Activated naive CD4-positive, alpha-beta T cell treated with anti-CD3 and anti-CD28 coated beads for 36 hours (primary cell): ENCODE measurements at places on chromosomes 6 and 20. TPM values are rescaled to one million over a fixed set of nuclear protein-coding genes. Genes with fewer than 3 reads are reported as not detected.

DNA sequence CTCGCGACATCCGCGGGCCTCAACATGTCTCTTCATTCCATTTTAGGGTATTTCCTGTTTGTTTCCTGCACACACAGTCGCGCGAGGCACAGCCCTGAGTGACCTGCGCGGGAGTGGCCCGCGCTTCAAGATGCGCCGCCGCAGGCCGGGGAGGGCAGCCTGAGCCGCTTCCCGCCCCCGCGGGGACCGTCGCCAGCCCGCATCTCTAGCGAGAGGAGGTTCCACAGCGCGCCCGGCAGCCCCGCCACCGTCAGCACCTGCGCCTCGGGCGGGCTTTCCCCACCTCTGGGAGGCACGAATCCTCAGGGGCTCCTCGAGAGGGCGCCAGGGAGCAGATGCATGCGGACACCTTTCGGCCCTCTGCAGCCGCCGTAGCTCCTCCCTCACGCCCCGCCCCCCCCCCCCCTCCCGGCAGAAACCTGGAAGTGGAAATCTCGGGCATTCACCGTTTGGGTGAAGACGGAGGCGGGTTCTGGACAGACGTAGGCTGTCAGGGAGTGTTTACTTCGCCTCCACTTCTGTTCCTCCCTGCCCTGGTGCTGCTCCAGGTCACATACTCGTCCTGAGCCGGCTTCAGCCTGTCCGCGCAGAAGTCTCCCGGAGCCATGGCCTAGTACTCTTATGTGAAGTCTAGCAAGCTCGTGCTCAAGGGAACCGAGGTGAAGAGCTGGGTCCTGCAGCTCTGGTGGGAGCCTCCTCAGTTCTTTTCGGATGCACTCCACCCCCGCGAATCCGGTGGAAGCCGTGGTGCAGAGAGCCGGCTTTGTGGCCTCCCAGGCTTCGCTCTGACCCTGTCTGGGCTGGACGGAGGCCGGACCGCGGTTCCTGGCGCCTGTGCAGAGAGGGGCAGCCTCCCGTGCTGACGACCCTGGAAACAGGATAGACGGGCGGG lies 880.5 kb upstream of the DEFB115 start:
- H3K36me3 ChIP-seq: peaks cover 5% of the 10 kb centered on the region
- H3K27me3 ChIP-seq: no peaks in the 10 kb centered on the region
- peak; percentile 91 for DNase-seq
- peak overlapping the region; percentile 88 for H3K27ac ChIP-seq

- H3K27me3 ChIP-seq: no peaks in the 10 kb centered on the region
- H3K36me3 ChIP-seq: no peaks in the 10 kb centered on the region
- no peak overlapping the region for H3K27ac ChIP-seq
Observed at GRCh38 chr6:130754786-130755367, 72.3 kb upstream of the SMLR1 start.

Gene RAB23
- total RNA-seq: 1.7 TPM

Gene RHAG
- not detected for total RNA-seq

Gene ZNF512B
- 7.9 TPM for total RNA-seq

Gene TRIM10
- 0.19 TPM for total RNA-seq
